ENCODE measurements at places on chromosomes 6 and 20. TPM values are rescaled to one million over a fixed set of nuclear protein-coding genes. Genes with fewer than 3 reads are reported as not detected.

DNA sequence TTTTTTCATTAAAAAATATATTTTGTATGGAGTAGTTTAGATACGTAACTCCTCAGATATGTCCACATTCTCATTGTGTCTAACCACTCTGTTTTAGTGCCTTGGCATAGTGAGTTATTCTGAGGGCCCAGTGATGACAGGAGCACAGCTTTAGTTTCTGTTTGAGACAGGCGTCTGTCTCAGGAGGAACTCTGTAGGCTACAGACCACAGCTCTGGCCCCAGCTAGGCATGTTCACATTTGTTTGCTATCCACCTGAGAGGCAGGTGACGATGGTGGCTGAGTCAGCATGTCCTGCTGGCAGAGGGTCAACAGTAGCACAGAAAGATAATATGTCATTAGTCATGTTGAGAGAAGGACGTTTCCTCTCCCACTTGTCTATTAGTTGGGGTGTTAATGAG, 16.3 kb downstream of the LRRC1 start:
- peak; percentile 63 for DNase-seq

GRCh38 chr6:133809406-133809805, 79.5 kb upstream of the TCF21 start:
- DNase-seq = no peak

GRCh38 chr6:121435444-121436069, at the start of gene GJA1:
Gene GJA1, plus strand, starts transcription at chr6:121435646. Its CDS starts 11,202 bp downstream, at chr6:121446848.
- peak; percentile 87 for DNase-seq

- DNase-seq = peak; percentile 58
Measured at GRCh38 chr20:5504061-5504739, 187.4 kb upstream of the PROKR2 start.

GRCh38 chr6:68572525-68572924, 62.6 kb upstream of the ADGRB3 start:
- DNase-seq = no peak

DNA sequence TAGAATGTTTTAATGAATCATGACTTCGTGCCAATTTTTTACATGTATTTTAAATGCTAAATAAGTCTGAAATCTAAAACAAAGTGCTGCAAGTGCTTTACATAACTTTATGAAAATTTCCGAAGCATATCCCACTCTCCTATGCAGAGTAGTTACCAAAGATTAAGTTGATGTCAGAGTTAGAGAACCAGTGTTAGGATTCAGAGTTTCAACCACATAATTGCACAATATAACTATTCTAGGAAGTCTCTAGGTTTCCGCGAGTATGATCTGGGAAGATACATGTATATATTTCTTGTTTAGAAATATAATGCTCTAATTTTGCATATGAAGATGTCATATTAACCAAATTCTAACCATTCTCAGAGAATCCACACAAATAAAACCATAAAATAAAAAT, 74.8 kb downstream of the ASCC3 start:
- DNase-seq = no peak

DNA sequence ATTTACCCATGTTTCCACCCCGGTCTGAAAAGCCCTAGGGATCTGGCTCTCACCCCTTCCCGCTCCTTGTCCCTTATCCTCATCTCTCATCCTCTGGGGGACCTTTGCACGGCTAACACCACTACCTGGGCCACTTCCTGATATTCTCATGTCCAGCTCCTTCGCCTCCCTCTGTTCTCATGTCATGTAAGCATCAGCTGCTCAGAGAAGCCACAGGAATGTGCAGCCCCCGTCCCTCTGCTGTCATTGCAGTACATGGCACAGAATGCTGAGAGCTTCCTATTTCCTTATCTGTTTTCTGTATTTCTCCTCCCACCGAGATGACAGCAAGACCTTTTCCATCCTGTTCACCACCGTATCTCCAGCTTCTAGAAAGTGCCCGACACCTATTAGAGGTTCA, 102.4 kb downstream of the MTHFD1L start:
- no peak for DNase-seq

- DNase-seq = no peak
Measured at GRCh38 chr20:15141861-15142260, 804.4 kb upstream of the FLRT3 start.

DNA sequence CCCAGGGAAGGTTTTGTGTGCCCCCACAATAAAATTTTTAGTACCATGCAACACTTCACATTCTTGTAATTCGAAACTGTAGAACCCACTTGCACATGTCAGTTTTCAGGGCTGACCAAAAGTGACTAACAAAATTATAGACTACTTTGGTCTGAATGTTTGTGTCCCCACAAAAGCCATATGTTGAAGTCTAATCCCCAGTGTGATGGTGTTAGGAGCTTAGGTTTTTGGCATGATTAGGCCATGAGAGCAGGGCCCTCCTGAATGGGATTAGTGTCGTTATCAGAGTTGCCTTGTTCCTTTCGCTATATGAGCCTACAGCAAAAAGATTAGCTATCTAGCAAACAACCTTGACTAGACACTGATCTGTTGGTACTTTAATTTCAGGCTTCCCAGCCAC, 49.0 kb upstream of the TENT5A start:
- DNase-seq = no peak

- DNase-seq = no peak
Measured at GRCh38 chr6:89067796-89068195, 12.8 kb upstream of the PNRC1 start.

DNA sequence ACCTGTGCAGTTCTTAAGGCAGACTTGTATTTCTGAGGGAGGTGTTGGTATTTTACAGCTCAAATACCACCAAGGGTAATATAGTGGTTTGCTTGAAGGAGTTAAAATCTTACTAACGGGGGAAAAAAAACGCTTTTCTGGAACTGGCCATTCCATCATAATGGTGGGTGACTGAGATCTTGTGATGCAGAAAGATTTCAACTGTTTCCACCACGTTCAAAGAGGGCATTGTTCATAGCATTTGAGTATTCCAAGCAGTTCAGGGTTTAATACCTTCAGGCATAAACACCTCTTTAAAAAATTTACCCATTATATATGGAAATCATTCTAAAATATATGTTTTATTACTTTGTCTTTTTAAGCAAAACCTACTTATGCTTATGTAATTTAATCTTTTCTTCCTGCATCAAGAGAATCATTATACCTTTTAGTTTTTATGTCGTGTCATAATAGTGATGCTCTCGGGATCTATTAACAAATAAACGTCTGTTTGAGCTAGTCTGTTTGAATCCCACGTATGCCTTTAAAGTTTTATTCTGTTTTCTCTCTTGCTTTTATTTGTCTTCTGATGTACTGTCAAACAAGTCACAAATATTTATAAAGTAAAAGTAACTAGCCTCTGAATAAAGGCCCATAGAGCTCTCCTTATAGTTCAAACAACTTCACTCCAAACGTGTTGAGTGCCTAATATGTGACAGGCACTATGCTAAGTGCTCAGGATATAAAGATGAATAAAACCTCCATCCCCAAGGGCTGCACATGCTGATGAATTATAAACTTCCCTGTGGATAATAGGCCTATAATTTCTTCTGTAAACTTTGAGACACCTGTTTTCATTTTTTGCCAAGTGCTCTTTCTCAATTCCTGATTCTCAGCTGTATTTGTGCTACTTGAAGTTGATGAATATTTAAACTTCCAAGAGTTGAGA, 298.8 kb upstream of the FERMT1 start:
- no peak for DNase-seq

The MYH7B gene
- total RNA-seq = not detected

All from Daoy (cell line).